ENCODE measurements at places on chromosomes 5 and 9.
A peak's percentile ranks its signal among the peaks of the same experiment; 100 is the strongest.

DNA sequence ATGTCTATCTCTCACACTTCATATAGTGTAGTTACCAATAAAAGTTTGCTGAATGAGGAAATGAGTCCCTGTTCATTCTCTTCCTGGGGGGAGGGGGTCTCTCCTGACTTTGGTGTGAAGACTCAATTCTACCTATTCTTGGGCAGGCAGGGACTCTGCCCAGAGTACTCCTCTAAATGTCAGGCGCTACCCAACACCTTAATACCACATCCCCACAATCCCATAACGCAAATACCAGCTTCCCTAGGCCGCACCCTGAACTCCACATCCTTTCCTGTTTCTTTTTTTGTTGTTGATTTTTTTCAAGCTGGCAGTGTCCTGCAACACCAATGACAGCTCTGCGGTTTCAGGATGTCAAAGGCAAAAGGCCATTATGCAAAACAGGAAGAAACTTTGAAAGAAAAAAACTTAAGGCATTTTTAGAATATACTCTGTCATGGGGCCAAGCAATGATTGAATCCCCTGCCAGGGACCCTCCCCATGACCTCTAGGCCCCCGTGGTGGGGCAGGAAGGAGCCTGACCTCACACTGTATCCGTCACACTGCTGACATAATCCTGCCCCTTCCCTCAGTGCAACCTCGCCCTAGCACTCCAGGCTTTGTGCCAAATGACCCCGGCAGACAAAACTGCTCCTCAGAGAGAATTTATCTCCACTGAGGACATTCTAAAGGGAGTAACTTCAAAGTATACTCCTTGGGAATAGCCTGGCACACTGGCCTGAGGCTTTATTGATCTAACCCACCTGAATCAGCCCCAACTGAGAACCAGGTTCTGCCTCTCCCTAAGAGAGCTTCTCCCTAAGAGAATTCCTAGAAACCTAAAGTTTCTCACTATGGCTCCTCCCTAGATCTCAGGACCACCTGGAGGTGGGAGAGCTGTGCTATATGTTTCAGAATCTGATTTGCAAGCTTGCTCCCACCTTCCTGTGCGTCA lies 8.0 kb downstream of the B4GALT1 start:
- DNase-seq, result no peak

DNA sequence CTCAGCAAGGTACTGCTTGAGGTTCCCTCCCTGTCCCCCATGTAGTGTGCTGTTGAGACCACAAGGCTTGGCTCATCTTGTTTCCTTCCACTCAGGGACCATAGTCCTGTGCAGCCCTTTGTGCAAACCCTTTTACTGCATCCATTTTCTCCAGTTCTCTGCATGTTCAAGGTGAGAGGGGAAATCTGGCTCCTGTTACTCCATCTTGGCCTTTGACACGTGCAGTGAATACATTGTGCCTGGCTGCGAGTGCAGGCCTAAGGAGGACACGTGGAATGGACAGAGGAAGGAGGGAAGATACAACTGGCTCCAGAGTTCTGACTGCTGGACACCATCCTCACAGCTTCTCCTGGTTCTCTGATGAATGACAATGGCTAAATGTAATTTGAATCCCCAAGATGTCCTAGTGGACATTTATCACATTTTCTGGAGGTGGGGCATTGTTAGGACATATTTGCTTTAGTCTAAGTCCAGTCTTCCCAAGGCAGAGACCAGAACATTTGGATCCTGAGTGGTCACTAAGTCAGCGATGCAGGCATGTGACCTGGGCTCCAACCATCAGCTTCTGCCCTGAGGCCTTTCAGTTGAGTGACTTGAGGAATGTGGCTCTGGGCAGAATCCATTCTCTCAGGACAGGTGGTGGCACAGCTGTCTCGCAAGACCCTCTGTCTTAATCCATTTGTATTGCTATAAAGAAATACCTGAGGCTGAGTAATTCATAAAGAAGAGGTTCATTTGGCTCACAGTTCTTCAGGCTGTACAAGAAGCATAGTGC lies 189.0 kb upstream of the DAP start:
- no peak for DNase-seq

- DNase-seq, result no peak
These were observed 413.6 kb upstream of the GRAMD2B start for GRCh38 chr5:126009566-126009965.

DNA sequence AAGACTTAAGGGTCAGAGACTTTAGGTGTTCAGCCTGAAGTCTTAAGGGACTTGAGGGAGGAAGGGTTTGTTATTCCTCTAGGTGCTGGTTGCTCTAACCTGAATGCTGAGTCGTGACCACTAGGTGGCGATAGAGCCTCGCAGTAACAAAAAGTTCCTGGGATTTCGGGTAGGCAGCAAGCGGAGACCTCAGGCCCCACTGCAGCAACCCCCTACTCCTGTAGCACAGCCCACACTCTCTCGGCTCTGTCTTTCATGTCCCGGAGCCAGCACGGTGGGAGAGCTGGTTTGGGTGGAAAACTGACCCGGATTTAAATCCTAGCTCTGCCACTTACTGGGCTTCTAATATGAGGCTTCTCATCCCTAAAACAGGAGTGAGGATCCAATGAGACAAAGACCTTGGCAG lies 100.3 kb upstream of the PANK3 start:
- peak; percentile 73 for DNase-seq

- DNase-seq, result no peak
These were observed 286.6 kb downstream of the CRB2 start for GRCh38 chr9:123642291-123643278.

GRCh38 chr5:171770153-171770552 lies 15.5 kb upstream of the SMIM23 start:
- DNase-seq, result no peak

GRCh38 chr5:150024346-150024984 lies 23.9 kb downstream of the HMGXB3 start:
- no peak for DNase-seq
